ENCODE measurements at places on chromosomes 2 and 18. TPM values are rescaled to one million over a fixed set of nuclear protein-coding genes. Genes with fewer than 3 reads are reported as not detected.

The SLC9A4 gene
- not detected for total RNA-seq

The C2orf15 gene
- 0.23 TPM for total RNA-seq

The ECEL1 gene
- 43.9 TPM for total RNA-seq

The VPS54 gene
- 26.8 TPM for total RNA-seq

GRCh38 chr2:217184242-217184641, 324.4 kb upstream of the TNP1 start:
- H3K27me3 ChIP-seq: no peaks in the 10 kb centered on the region

The SCYGR4 gene
- not detected for total RNA-seq

- no peak for DNase-seq
- no peaks in the 10 kb centered on the region for H3K27me3 ChIP-seq
- H3K4me3 ChIP-seq: no peak overlapping the region
- H3K4me1 ChIP-seq: peaks cover 5% of the 10 kb centered on the region
- no peak overlapping the region for H3K27ac ChIP-seq
Measured at GRCh38 chr2:182445391-182445965, 18.6 kb upstream of the PDE1A start.

DNA sequence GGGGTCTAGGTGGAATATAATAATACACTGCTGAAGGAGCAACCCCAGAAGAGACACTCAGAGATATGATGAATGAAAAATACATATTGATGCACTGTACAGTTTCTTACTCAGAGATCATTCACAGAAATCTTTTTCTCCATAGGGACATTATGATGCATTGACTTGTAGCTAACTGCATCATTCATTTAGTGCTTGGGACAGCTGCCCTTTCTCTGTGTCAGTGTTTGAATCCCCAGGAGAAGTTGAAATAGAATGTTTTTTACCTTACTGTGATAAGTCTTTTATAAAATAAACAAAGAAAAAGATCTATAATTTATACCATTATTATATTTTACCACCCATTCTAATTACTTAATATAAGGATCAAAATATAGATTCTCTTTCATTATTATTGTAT, 91.7 kb upstream of the DSEL start:
- H3K4me1 ChIP-seq: no peaks in the 10 kb centered on the region
- DNase-seq: no peak
- H3K27me3 ChIP-seq: no peaks in the 10 kb centered on the region
- no peaks in the 10 kb centered on the region for H3K36me3 ChIP-seq
- H3K4me3 ChIP-seq: no peak overlapping the region

GRCh38 chr18:55245211-55245614, 286.0 kb upstream of the CCDC68 start:
- H3K4me3 ChIP-seq: no peak overlapping the region
- no peak for DNase-seq
- H3K4me1 ChIP-seq: no peaks in the 10 kb centered on the region
- H3K36me3 ChIP-seq: peaks cover 4% of the 10 kb centered on the region
- H3K27me3 ChIP-seq: no peaks in the 10 kb centered on the region

The XIRP2 gene
- total RNA-seq: 0.05 TPM

All from neural crest cell (in vitro differentiated cells).